Left ventricle myocardium superior (tissue), 1 donor: ENCODE measurements at places on chromosomes 7 and 10. TPM values are rescaled to one million over a fixed set of nuclear protein-coding genes. Genes with fewer than 3 reads are reported as not detected.

TBXAS1 gene
- total RNA-seq, result 5.0 TPM

ASB13 gene
- 16.4 TPM for total RNA-seq

MALRD1 gene
- 0.99 TPM for total RNA-seq

OR2A12 gene
- total RNA-seq, result not detected

TSPAN12 gene
- 69.0 TPM for total RNA-seq

MMD2 gene
- total RNA-seq, result not detected
